ENCODE measurements at places on chromosomes 2 and 18. TPM values are rescaled to one million over a fixed set of nuclear protein-coding genes. Genes with fewer than 3 reads are reported as not detected.

GULP1 gene
- total RNA-seq = 57.0 TPM

ERFE gene
- total RNA-seq = 8.0 TPM

NAPG gene
- total RNA-seq = 10.0 TPM

C1QL2 gene
- total RNA-seq = 0.18 TPM

GKN2 gene
- total RNA-seq = 3.5 TPM
